ENCODE measurements at places on chromosomes 11 and 22.

- no peak for DNase-seq
Measured at GRCh38 chr22:46230262-46230901, 19.7 kb downstream of the CDPF1 start.

DNA sequence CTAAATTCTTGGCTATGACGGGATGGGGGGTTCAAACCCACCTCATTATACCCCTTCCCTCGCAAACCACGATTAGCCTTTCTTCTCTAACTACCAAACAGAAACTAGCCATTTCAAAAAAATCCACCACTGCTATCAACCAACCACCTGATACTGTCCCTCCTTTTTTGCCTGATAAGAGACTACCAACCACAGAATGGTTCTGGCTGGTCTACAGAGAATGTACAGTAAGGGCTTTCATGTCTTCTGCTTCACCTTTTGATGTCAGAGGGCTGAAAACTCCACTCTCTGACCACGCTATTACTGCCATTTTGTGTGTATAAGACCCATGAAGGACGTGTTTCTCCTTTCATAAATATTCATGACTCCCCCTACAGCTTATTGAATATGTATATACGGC lies 19.1 kb downstream of the RIC3 start:
- DNase-seq: no peak

- no peak for DNase-seq
Measured at GRCh38 chr22:21641417-21641788, 699 bp upstream of the SDF2L1 start.

GRCh38 chr11:41289408-41289807 lies 170.0 kb downstream of the LRRC4C start:
- DNase-seq: no peak

GRCh38 chr11:46141597-46141996 lies 20.3 kb upstream of the PHF21A start:
- no peak for DNase-seq

GRCh38 chr11:130102301-130103249 lies 32.9 kb downstream of the APLP2 start:
- no peak for DNase-seq

- DNase-seq: no peak
Measured at GRCh38 chr11:92667486-92668152, 301.8 kb upstream of the MTNR1B start.

DNA sequence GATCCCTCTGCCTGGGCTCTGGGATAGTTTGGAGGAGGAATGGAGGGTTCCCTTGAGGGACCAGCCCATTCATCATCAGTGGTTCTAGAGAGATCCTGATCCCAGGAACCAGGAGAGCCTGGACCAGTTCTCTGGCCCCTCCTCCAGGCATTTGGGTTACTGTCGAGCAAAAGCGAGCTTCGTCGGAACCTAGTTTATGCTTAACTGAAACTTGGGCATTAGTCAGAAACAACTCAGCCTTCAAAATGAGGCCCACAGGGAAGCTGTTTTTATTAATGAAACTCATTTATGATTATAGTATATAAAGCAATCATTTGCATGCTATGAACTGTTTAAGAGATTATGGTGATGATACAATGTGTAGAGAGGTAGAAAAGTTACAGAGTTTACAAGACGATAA lies 61.4 kb downstream of the LIF start:
- no peak for DNase-seq

DNA sequence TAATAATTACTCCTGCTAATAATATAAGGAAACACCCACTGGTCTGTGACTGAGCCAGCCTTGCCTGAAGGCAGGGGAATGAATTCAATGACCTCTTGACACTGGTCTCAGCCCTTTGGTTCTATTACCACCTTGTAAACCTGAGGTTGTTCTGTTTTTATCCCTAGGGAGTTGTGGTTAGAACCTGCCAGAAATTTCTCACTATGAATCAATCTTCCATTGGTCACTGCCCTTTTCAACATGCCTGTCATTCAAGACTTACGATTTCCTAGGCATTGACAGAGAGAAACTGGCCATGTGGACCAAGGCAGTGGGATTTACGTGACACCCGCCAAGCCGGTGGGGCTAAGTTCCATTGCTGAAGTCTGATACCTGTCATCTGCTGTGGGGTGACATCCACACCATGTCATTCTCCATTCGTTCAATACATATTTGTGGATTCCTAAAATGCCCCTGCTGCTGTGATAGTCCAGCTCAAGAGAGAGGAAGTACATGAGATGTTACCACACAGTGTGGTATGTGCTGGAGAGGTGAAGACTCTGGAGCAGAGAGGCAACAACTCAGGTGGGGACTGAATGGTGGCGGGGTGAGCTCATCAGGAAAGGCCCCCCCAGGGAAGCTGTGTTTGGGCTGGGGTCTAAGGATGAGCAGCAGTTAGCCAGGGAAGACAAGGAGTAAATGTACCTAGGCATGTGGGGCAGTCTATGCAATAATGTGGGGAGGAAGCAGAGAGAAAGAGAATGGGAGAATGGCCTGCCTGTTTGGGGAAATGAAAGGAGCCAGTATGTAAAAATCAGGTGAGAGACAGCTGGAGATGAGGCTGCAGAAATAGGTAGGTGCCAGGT lies 15.2 kb upstream of the EHF start:
- DNase-seq: no peak

- no peak for DNase-seq
Measured at GRCh38 chr11:12393691-12394090, 16.3 kb downstream of the PARVA start.

GRCh38 chr11:68912254-68912653 lies 8.6 kb downstream of the IGHMBP2 start:
- DNase-seq: no peak

DNA sequence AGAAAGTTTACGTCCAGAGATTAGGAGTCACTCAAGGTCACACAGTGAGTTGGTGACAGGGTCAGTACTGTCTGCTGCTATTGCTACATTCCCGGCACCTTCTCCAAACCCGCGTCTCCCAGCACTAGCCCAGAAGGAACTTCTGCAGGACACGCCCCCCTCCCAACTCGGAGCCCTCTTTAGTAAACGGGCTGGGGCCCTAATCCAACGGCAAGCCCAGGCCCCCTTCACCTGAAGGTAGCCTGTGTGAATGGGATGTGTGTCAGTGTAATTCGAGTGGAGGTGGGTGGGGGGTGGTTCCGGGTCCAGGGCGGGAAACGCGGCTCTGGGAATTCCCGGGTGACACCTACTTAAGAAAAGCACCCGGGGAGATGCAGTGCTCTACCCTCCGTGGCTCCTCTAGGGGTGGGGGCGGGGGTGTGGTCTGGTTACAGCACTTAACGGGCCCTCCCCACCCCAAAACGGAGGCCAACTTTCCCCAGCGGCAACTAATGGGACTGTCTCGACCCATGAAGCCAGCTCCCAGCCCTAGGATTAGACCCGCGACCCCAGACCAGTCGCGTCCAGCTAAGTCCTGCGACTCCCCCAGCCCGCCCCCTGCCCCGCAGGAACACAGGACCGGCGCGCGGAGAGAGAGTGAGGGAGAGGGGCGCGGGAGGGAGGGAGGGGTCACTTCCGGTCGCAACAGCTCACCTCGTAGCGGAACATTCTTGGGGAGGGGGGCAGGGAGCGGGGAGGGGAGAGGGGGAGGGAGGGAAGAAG lies 468 bp downstream of the PATL1 start:
- no peak for DNase-seq

GRCh38 chr11:101436511-101437142 lies 147.2 kb downstream of the TRPC6 start:
- no peak for DNase-seq

GRCh38 chr11:104999721-105000120 lies 23.2 kb downstream of the CASP5 start:
- DNase-seq: no peak

GRCh38 chr11:3225159-3225758 lies 6.6 kb upstream of the MRGPRG start:
- DNase-seq: no peak

DNA sequence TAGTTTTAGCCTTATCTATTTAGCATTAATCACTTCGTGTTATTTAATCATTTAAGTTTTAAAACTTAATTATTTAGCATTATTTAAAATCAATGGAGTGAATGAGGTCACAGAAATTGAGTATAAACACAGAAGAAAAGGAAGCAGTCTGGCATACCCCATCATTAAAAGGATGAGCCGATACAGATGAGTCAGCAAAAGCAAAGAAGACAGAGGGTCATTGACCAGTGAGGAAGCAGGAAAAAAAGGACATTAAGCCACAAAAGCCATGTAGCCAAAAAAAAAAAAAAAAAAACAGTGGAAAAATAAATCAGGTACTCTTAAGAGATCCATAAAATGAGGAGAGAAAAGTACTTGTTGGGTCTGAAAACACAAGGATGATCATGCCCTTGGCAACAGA lies 71.5 kb downstream of the TYR start:
- DNase-seq: no peak

DNA sequence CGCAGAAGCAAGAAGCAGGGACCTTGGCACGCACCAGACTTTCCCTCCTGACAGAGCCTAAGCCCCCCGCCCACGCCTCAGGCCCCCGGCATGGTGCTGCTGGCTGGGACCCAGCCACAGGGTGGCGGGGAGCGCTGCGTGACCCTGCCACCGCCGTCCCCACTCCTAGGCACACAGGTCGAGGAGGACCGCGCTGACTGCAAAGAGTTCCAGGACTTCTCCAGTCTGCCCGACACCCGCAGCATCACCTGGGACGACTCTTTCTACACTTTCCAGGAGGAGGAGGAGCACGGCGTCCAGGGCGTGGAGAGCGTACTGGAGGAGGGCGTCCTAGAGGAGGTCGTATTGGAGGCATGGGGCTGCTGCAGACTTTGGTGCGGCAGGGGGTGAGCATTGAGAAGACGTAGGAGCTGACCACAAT lies 103.7 kb downstream of the TRIM51G start:
- no peak for DNase-seq

GRCh38 chr11:134226806-134227325 lies 2.4 kb downstream of the VPS26B start:
- no peak for DNase-seq

Data from kidney epithelial cell (primary cell).